ENCODE measurements at places on chromosomes 2 and 18.

DNA sequence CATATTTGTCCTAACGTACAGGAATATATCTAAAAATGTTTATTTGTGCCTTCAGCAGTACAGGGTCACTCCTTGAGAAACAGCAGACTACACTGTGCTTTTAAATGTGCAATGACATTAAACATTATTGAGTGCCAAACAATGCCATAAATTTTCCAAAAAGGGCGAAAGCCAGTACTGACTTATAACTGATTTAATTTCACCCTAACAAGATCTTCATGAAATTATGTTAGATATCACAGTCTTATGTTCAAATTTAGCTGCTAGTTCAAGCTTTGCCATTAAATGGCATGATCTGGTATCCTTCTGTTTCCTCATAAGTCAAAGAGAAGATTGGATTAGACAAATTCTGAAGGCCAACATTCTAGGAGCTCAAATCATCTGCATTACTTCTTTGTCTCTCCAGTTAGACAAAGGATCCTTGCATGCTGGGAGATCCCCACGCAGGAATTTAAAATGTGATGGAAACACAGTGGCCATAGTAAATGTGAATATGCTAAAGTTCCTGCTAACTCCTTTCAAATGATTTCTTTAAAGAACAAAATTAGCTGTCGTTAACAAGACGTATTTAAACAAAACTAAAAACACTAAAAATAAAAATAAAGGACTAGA is 129.3 kb upstream of the STON1 start:
- DNase-seq = no peak

DNA sequence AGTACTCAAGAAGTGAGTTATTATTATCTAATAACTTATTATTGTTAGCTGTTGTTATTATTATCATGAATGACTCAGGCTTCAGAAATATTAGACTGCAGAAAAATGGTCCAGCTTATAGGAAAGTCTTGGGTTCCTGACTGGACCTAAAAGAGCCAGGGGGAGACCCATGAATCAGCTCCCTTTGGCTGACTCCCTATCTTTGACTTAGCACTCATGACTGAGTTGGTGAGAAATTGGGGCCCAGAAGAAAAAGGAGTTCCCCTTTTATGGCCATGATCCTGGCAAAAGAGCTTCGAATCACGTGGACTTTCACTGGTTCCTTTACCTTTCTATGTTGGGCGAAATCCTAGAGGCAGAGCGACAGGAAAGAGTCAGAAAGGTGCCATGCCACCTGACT is 145.8 kb downstream of the MYO3B start:
- no peak for DNase-seq

- DNase-seq = no peak
Measured at GRCh38 chr2:65722028-65722778, 289.8 kb upstream of the SPRED2 start.

DNA sequence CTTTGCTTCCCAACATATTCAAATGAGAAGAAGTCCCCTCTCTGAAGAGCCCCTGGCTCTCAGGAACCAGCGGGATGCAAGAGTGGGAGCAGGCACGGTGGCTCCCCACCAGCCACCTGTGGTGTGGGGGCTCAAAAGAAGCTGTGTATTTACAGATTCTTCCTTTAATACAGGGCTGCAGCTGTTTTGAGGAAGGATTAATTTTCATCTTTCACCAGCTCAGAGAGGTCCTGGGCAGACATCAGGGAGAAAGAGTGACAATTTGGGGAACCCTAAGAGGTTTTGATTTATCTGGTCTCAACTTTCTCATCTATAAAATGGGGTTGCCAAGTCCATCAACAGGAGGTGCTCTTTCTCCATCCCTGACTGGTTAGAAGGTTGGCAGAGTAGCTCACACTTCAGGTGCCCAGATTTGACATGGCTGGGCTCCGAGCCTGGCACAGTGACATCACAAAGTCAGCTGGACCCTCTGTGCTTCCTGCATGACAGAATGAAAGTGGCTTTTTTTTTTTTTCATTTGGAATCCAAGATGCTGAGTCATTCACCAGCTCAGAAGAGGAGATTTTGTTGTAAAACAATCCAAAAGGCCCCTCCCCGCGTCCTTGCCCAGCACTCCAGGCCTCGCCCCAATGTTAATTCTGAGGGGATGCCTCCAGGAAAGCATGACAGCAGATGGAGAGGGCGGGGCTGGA is 15.5 kb upstream of the SIX2 start:
- DNase-seq = peak; percentile 76

DNA sequence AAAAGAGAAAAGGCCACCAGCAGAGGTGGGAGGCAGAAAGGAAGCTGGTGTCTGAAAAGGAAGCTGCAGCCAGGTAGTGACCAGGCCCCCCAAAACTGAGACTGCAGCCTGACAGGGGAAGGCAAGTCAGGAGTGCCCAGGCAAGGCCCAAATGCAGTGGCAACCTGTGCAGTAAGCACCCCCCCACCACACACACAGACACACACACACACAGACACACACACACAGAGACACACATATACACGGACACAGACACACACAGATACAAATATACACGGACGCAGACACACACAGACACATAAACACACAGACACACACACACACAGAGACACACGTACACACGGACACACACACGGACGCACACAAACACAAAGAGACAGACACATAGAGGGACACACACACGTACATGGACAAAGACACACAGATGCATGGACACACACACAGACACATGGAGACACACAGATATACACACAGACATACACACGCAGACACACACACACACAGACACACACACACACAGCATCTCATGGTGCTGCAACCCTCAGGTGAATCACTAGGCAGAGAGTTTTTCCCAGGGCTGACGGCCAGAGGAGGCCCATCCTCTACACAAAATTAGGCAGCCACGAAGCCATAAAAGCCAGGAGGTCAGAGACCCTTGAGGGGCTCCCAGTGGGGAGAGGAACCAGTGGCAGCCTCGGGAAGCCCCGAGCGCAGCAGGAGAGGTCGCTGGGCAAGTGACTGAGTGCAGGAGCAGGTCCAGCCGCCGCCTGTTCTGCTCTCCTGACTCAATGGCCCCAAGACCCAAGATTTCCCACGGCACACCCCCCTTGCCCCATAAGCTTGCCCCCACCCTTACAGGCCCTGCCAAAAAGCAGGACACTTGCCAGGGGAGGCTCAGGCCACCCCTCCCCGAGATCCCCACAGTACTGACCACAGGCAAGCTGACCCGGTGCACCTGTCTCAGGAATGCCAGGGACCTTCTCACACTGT is 6.3 kb downstream of the SDC1 start:
- DNase-seq = peak; percentile 83

DNA sequence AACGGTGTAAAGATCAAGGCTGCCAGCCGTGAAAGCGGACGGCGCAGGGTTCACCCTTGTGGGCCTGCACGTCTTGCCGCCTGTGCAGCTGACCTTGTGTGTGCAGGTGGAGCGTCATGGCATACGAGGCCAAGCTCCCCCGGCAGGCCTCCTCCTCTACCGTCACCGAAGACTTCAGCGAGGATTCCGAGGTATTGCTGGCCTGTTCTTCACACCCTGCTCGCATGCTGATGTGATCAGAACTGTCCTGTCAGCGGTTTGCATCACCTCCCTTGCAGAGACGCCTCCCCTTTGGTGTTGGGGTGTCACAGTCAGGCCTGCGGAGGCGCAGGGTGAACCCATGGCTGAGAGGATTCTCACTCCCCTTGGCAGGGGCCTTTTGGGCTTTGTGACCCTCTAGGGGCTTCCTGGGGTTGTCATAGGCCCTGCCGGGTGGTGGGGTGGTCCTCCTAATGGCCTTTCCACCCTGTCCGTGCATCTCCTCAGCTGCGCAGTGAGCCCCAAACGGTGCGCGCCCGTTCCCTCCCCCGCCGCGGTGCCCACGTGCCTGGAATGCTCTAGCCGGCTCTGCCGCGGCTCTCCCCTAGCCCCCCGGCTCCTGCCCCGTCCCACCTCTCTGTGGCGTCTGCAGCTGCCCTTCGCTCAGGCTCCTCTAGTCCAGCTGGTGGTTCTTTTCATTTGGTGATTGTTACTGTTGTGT is 92.5 kb downstream of the DGKD start:
- no peak for DNase-seq

DNA sequence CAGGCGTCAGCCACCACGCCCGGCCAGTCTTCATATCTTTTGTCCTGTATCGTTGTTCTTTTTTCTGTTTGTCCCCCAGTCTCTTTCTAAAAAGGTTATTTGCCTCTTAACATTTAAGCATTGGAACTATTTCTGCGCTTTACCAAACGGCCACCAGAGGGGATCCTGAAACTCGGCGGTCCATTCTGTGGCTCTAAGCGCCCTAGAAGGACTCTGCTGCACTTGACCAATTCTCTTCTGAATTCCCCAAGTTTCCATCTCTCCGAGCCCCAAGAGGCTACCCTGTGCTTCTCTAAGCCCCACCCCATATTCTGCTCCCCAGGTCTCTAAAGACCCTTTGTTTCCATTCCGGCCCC is 33.1 kb upstream of the REG3G start:
- DNase-seq = no peak

- DNase-seq = no peak
Measured at GRCh38 chr2:186591506-186591890, 1.6 kb downstream of the ITGAV start.

GRCh38 chr2:109374548-109375130 is 239.1 kb downstream of the SEPTIN10 start:
- DNase-seq = no peak

DNA sequence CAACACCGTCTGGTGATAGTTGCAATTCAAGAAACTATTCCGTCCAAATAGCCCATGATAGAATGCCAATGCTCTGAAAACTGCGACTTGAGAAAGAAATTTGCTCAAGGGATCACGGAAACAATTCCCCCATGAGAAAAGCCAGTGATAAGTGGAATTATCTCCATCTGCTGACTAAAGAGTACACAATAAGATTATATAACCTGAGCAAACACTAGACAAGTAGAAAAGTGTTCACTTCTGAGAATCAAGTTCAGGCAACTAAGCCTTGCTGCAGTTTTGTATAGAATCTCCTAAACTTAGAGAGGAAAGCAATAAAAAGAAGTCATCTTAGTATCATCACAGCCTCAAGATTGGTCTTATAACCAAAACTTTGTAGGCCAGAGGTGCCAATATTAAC is 336.3 kb upstream of the NRXN1 start:
- DNase-seq = no peak

All from foreskin keratinocyte (primary cell).